ENCODE measurements at places on chromosomes 3 and 15.
A peak's percentile ranks its signal among the peaks of the same experiment; 100 is the strongest.

GRCh38 chr15:25486051-25486450 lies 47.2 kb upstream of the UBE3A start:
- no peak for DNase-seq

GRCh38 chr15:86854176-86854575 lies 774.5 kb downstream of the AGBL1 start:
- no peak for DNase-seq

- DNase-seq: no peak
These were observed 565.7 kb downstream of the PYDC2 start for GRCh38 chr3:192026661-192027060.

GRCh38 chr3:116716490-116716889 lies 6.9 kb downstream of the TUSC7 start:
- DNase-seq: peak; percentile 50

DNA sequence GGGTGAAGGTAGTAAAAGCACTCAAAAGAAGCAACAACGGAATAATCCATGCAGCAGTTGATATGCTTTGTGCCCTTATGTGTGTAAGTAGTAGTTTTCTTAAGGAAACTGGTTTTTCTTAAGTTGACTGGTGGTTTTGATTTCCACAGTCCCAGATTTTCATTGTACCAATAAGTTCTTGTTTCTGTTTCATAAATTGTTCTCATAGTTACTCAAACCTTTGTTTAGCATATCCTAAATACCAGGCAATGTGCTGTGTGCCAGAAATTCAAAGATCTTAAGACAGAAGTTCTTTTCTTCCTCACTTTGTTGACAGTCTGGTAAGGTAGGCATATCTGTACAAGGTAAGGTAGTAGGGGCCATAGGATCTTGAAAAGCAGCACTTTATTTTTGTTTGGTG lies 40.0 kb downstream of the DNAJC13 start:
- no peak for DNase-seq

- DNase-seq: no peak
These were observed 5.6 kb downstream of the FES start for GRCh38 chr15:90889736-90890456.

DNA sequence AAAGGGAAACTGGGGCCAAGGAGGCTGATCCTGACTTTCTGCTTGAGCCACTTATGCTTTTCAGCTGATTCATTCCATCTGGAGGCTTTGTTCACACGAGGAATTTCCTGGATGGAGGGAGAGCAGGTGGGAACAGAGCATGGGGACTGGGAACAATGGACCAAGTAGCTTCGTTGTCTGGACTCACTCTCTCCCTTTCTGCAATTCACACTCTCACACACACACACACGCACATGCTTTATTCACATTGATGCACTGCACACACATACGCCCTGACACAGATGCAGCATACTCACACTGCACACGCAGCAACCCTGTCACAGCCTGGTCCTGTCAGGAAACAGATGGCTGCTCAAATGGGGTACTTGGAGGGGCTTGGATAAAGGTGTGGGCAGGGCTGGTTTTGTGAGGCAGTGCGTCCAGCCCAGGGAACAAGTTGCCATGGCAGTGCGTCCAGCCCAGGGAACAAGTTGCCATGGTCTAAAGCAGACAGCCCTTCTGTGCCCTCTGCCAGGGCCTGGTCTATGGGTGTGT lies 19.8 kb upstream of the CHCHD6 start:
- DNase-seq: peak; percentile 48

- no peak for DNase-seq
These were observed 265.2 kb downstream of the SUCLG2 start for GRCh38 chr3:67389176-67389575.

- DNase-seq: no peak
These were observed 22.5 kb upstream of the CNTN3 start for GRCh38 chr3:74636981-74637380.

GRCh38 chr3:45127130-45127822 lies 18.9 kb downstream of the CDCP1 start:
- no peak for DNase-seq

- DNase-seq: peak; percentile 57
These were observed 60.8 kb downstream of the RGMA start for GRCh38 chr15:93028111-93028631.

- DNase-seq: no peak
These were observed 42.3 kb upstream of the TMEM87A start for GRCh38 chr15:42315521-42315920.

DNA sequence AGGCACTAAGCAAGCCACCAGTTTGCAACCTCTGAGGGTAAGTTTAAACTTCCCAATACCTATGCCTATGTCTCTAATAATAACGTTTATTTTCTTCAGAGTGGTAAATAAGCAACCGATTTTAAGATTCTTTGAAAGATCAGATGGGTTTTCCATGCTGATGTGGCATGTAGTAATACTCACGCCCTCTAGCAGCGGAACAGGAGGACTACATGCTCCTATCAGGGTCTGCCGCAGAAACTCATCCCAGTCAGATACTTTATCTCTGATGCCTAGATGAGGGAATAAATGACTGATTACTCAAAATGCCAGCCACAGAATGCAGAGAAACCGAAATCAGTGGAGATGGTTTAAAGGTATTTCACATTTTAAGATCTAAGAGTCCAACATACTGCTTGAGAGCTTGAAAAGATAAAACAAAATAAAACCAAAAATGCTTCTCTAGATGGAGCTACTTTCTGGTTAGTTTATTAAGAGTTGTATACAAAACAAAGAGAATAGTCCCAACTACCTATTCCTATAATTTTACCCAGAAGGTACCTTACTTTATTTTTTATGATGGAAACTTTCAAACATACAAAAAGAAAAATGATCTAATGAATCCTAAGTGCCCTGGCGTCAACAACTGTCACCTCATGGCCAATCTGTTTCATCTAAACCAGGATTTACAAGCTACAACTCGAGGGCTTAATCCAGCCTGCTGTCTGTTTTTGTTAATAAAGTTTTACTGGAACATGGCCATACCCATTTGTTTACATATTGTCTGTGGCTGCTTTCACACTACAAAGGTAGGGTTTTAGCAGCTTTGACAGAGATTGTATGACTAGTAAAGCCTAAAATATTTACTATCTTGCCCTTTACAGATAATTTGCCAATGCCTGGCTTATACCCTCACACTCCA lies 37.5 kb upstream of the STIMATE start:
- DNase-seq: peak; percentile 63

DNA sequence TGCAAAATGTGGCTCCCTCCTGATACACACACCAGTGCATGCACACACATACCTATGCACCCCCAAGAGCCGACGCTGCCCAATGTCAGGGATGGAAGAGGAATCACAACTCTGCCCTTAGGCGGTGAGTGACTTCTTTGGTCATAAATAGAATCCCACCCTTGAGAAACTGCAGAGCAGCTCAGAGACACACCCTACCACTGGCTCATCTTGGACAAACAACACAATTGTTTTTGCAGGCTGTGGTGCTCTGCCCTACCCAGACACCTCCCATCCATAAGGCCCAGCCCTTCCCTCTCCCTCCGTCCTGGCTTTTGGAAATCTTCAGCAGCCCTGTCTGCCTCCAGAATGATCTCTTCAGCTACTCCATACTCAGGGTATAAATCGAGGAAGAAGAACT lies 73.8 kb upstream of the HRH1 start:
- no peak for DNase-seq

DNA sequence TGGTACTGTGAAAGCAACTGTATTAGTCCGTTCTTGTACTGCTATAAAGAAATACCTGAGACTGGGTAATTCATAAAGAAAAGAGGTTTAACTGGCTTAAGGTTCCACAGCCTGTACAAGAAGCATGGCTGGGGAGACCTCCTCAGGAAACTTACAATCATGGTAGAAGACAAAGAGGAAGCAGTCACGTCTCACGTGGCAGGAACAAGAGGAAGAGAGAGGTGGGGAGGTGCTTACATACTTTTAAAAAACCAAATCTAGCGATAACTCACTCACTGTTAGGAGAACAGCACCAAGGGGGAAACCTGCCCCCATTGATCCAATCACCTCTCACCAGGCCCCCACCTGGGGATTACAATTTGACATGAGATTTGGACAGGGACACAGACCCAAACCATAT lies 48.9 kb downstream of the IQGAP1 start:
- DNase-seq: no peak

DNA sequence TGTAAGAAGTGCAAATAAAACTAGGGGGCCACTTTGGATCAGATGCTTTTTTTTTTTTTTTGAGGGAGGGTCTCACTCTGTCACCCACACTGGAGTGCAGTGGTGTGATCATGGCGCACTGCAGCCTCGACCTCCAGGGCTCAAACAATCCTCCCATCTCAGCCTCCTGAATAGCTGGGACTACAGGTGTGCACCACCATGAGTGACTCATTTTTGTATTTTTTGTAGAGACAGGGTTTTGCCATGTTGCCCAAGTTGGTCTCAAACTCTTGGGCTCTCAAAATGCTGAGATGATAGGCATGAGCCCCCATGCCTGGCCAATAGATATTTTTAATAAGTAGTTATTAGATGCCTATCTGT lies 20.8 kb downstream of the CCR1 start:
- DNase-seq: no peak

DNA sequence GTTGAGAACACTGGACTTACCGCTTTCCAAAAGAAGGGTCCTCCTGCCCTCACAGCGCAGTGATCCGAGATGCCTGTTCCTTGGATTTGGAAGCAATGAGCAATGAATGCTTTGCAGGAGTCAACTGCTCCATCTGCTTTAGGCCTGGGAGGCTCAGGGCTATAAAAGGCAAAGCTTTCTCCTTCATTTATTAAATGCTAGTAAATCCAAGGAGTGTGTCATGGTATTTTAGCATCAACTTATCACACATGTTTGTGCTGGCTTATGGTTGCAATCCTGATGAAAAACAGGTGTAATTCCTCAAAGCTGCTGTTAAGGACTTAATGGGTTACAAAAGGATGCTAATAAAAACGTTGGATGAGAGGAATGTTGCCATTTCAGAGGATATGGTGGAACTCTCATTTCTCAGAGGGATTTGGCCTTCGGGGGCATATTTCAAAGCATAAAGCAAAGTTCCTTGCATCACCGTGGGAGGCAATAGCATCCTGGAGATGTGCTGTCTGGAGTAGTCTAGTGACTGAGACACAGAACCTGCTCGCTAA lies 158.5 kb upstream of the TPM1 start:
- DNase-seq: no peak

GRCh38 chr15:62533687-62534086 lies 368.6 kb upstream of the C2CD4B start:
- DNase-seq: no peak

GRCh38 chr3:159791336-159791735 lies 197.3 kb upstream of the IL12A start:
- DNase-seq: no peak

DNA sequence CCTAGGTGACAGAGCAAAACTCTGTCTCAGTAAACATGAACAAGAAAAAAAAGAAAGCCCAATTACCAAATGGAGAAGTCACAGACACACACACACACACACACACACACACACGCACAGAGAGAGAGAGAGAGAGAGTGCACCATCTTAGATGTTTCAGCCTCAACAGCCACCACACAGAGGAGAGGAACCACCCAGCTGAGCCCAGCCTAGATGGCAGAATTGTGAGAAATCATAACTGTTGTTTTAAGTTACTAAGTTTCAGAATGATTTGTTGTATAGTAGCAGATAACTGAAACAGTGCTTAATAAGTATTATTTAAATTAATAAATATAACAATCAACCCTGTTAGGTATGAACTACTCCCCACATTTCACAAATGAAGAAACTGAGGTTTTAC lies 321.2 kb downstream of the ZNF621 start:
- DNase-seq: no peak

- DNase-seq: no peak
These were observed 822.7 kb downstream of the NTRK3 start for GRCh38 chr15:87433871-87434270.

- no peak for DNase-seq
These were observed 19.1 kb downstream of the GPR160 start for GRCh38 chr3:170056710-170057454.

- no peak for DNase-seq
These were observed 11.9 kb upstream of the MUC20 start for GRCh38 chr3:195708626-195709481.

DNA sequence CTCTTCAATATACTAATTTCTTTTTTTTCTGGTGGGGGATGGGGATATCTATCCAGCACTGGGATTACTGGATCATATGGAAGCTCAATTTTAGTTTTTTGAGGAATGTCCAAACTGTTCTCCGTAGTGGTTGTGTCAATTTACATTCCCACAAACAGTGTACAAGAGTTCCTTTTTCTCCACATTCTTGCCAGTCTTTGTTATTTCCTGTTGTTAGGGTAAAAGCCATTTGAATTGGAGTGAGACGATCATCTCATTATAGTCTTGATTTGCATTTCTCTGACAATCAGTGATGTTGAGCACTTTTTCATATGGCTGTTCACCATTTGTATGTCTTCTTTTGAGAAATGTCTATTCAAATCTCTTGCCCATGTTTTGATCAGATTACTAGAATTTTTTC lies 12.8 kb upstream of the WDR49 start:
- no peak for DNase-seq

GRCh38 chr3:5232570-5232969 lies 45.1 kb downstream of the EDEM1 start:
- DNase-seq: no peak

GRCh38 chr3:5488771-5489170 lies 301.3 kb downstream of the EDEM1 start:
- DNase-seq: no peak

DNA sequence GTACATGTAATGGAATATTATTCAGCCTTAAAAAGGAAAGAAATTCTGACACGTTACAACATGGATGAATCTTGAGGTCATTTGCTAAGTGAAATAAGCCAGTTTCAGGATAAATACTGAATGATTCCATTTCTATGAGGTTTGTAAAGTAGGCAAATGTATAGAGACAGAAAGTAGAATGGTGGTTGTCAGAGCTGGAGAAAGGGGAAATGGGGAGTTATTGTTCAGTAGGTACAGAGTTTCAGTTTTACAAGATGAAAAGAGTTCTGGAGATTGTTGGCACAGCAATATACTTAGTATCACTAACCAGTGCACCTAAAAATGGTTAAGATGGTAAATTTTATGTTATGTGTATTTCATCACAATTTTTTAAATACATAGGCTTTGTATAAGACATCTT lies 60.6 kb downstream of the USP8 start:
- no peak for DNase-seq

- no peak for DNase-seq
These were observed 5.4 kb downstream of the OXSR1 start for GRCh38 chr3:38170722-38171121.

- no peak for DNase-seq
These were observed 35.8 kb upstream of the ATP13A3 start for GRCh38 chr3:194522579-194523046.

DNA sequence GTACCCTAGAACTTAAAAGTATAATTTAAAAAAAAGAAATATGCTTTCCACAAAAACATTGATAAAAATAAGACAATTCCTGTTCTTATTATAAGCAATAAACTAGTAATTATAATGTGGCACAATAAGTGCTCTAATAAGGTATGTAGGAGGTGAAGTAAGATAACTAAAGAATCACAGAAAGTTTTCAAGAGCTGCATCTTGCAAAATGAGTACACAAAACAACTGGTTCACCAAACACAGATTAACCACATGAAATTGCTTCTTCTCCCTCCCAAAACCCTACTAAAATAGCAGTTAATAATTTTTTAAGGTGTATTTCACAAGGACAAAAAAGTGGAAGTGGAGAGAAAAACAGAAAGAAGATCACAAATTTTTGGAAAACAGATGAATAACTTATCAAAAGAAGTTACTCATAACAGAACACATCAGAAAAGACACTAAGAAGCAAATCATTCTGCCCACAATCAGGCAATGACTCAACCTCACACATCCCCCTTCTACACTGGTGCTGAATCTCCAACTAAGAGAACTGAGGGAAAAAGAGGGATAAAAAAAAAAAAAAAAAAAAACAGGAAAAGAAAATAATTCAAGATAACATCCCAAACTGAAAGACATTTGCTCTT lies 64.2 kb downstream of the TBC1D5 start:
- DNase-seq: no peak

GRCh38 chr3:115928376-115928775 lies 305.1 kb downstream of the GAP43 start:
- DNase-seq: no peak
